ENCODE measurements at places on chromosomes 16 and 17.

- no peak for DNase-seq
Observed at GRCh38 chr17:70205401-70205800, 36.1 kb downstream of the KCNJ2 start.

GRCh38 chr16:69314534-69314933 lies 3.4 kb downstream of the VPS4A start:
- DNase-seq, result no peak

DNA sequence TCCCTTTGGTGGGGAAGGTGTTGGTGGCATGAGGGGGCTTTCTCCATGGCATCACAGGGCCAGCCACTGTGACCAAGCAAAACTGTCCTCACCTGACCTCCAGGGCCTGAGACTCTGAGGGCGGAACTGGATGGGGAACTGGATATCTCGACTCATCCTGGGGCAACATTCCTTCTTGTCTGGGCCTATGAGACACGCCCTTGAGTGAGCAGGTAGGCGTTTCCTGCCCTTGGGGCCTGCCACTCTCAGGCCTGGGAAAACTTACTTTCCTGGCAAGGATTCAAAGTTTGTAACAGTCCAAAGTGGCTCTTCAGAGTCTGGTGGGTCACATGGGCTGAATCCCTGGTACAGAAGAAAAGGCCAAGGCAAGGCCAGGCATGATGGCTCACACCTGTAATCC lies 9.6 kb downstream of the MT1X start:
- peak; percentile 95 for DNase-seq

- DNase-seq, result no peak
Observed at GRCh38 chr16:57072616-57073275, 19.6 kb upstream of the CPNE2 start.

DNA sequence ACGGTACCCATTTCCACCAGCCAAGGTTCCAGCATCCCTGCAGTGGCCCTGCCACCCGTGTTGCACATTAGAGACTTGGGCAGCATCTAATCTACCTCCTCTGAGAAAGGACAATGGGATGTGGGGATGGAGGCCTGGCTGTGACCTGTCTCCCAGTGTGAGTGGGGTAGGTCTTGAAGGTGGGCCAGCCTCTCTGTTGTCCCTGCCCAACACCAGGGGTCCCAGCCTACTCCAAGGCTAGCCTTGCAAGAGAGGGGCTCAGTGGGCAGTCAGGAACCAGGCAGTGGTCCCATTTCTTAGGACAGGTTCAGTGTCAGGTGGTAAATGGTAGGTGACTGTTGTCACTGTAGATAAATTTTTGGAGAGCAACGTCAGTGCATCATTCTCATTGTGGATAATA lies 384.5 kb downstream of the SNX29 start:
- DNase-seq, result no peak

- no peak for DNase-seq
Observed at GRCh38 chr16:89841275-89841674, 13.0 kb downstream of the SPIRE2 start.

- DNase-seq, result no peak
Observed at GRCh38 chr16:84940670-84941551, 70.4 kb downstream of the ZDHHC7 start.

DNA sequence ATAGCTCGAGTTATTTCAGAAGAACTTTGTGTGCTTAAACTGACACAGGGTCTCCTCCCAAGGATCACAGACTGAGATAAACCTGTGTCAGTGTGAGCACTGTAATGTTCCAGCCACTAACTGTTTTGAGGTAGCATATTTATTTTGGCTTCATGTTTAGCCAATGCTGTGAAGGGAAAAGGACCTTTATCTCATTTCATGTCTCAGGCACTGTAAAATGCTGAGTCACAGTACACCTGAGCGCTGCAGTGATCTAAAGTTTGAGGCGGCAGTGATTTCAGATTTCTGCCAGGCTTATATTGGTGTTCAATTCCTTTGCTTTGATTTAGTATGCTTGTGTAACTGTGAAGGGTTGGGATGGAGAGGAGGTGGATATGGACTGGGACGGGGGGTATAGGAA lies 3.1 kb upstream of the DNAJA2 start:
- no peak for DNase-seq

GRCh38 chr17:40171750-40172149 lies 5.5 kb upstream of the RAPGEFL1 start:
- no peak for DNase-seq

GRCh38 chr17:80922580-80923160 lies 69.0 kb upstream of the CHMP6 start:
- no peak for DNase-seq

GRCh38 chr17:65228734-65229620 lies 91.8 kb downstream of the RGS9 start:
- DNase-seq, result peak; percentile 88

GRCh38 chr16:49856672-49857330 lies 889 bp upstream of the ZNF423 start:
- DNase-seq, result peak; percentile 88

- DNase-seq, result no peak
Observed at GRCh38 chr17:8608001-8608400, 22.5 kb downstream of the MYH10 start.

DNA sequence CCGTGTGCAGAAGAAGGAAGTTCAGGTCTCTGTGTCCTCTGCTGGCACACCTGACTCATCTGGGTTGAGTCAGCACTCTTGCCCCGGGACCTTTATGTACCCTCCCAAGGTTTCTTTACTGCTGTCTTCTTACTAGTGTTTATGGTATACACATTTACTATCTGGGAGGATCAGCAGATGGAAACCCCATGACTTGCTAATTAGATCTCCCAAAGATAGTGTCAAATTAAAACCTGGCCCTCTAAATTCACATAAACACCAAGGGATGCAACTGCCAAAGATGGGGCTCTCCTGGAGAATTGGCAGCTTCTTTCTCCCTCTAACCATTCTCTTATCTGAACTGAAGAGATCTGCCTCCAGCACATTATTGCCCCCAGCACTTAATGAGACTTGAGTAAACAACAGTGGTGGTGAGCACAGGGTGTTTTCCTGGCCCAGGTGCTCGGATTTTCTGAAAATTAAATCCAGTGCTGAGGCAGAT lies 718.1 kb upstream of the SOX9 start:
- DNase-seq, result peak; percentile 63

GRCh38 chr17:73639322-73639721 lies 4.9 kb downstream of the SDK2 start:
- peak; percentile 72 for DNase-seq

- DNase-seq, result no peak
Observed at GRCh38 chr16:23082161-23082788, 67.0 kb downstream of the USP31 start.

GRCh38 chr17:9987779-9988585 lies 82.9 kb upstream of the RCVRN start:
- peak; percentile 81 for DNase-seq

DNA sequence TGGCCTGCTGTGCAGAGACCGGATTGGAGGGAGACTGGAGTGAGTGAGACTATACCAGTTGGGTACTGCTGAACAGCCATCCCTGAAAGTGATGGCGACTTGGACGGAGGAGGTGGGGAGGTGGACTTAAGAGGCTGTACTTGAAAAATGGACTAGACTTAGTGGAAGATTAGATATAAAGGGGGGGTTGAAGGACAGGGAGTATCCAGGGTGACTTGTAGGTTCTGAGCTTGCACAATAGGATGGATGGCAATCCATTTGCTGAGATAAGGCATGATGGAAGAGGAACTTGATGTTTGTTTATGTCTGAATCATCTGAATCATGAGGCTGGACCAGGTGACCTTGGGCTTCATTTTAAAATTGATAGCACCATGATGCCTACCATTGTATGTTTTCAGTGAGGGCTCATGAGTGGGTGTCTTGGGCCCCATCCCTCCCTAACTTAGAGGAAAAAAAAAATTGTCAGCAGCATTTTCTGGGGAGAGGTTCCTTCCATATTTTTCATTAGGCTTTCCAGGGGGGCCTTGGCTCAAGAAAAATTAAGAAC lies 41.2 kb downstream of the PRKCA start:
- DNase-seq, result no peak

DNA sequence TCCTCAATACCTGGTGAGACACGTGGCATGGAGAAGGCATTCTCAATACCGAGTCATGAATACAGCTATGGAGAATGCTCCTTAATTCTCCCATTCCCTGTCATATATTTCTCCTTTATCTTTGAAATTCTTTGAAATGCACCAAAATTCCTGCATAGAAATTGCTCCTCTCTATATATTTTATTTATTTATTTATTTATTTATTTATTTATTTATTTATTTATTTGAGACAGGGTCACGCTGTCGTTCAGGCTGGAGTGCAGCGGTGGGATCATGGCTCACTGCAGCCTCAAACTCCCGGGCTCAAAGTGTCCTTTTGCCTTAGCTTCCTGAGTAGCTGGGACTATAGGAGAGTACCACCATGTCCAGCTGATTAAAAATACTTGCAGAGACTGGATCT lies 190.3 kb upstream of the MAF start:
- no peak for DNase-seq

GRCh38 chr17:57235124-57235523 lies 21.2 kb upstream of the MSI2 start:
- DNase-seq, result peak; percentile 30

DNA sequence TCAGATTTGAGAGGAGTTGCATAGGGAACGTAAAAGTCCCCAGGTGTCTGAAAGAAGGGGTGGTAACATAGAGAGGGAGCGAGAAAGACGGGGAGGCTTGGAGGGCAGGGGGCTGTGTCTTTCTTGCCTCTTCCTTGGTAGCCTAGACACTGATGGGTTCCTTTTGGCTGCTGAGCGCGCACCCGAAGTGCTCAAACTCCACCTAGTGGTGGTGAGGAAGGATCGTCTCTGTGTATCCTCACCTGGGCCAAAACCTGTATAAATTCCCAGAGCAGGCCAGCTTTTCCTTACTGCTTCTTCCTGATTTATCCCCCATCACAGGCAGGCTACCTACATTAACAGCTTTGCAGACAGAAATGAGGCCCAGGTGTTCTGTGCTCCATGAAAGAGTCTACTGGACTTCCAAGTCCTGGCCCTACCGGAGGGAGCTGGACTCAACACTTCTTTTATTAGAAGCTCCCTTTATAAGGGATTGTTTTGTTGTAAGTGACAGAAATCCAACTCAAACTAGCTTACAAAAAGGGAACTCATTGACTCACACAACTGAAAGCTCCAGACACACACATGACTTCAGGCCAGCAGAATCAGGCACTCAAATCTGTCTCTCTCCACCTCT lies 5.5 kb upstream of the SLC25A35 start:
- DNase-seq, result peak; percentile 89

DNA sequence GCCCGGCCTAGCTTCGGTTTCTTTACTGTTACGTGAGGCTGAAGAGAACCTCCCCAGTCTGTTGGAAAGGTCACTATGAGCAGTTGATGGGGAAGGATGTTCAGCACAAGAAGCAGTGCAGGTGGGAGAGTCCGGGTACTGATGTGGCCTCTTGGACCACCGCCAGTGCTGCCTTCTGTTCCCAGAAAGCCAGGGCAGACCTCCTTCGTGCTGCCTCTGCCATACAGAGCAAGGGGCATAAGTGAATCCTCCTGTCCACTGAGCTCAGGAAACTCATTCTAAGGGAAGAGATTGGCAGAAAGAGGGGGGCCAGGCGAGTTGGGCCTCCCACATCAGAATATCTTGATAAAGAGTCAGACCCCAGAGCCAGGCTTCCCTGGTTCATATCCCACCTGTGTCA lies 3.7 kb downstream of the PPP4C start:
- DNase-seq, result no peak

GRCh38 chr17:21212826-21213637 lies 929 bp downstream of the TMEM11 start:
- no peak for DNase-seq

- peak; percentile 84 for DNase-seq
Observed at GRCh38 chr17:81241648-81242420, 2.7 kb downstream of the NDUFAF8 start.

DNA sequence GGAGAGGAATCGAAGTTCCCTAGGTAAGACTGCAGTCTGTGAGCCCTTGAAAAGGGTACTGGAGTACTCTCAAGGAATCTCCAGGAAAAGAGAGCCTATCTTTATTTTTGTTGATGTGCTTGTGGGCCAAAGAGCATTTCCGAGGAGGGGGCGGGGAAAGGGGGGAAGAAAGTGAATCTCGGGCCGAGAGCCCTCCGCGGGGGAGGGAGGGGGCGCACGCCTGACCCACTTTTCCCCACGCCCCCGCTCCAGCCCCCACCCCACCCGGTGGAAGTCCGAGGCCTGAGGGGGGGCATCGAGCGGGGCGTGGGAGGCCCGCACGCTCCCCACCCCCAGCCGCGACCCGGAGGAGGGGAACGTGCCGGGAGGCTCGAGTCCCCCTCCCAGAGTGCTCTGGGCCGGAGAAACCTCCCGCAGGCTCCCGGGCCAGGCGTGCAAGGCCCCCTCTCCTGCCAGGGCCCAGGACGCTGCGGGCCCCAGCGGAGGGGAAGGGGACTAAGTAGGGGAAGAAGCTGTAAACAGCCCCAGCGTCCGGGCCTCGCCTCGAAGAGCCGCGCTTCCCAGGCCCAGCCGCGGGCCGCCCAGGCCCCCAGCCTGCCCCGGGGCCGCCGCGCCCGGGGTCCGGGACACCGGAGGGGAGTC lies 444 bp downstream of the HELZ start:
- no peak for DNase-seq

DNA sequence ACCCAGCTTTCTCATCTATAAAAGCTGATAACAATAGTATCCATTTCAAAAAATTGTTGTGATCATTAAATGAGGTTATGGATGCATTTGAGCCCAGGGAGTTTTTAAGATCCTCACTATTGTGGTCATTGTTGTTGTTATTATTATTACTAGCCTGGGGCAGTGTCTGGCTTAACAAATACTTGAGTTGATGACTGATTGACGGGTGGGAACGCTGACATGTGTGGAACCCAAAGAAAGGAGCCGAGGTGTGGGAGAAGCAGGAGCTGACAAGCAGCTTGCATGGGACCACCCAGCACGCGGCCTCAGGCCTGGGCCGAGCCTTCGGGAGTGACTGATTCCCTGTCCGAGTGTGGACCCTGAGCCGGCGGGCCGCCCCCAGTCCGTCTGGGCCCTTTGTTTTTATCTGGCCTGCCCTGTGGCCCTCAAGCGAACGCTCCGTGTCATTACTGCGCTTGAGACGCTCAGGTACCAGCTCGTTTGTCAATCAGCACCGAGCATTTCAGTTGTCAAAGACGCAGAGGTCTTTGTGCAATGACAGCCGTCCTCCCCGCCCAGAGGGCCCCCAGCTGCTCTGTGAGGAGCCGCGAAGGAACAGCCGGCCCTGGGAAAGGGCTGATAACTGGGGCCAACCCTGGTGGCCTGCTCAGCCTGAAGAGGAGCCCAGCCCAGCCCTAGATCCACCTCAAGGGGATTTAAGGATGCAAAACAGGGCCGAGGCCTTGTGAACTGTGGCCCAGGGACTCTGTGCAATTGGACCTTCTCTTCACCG lies 132.9 kb upstream of the FOXF1 start:
- DNase-seq, result no peak

- peak; percentile 51 for DNase-seq
Observed at GRCh38 chr17:76538941-76539570, 788 bp upstream of the PRCD start.

GRCh38 chr16:67114793-67115192 lies 5.1 kb downstream of the PHAF1 start:
- no peak for DNase-seq

GRCh38 chr17:75843577-75844529 lies at the start of gene UNC13D:
Gene UNC13D, minus strand, starts transcription at chr17:75844404. Its CDS starts 67 bp downstream, at chr17:75844337.
- DNase-seq, result peak; percentile 69

- DNase-seq, result peak; percentile 46
Observed at GRCh38 chr16:67517661-67518423, 10.8 kb upstream of the RIPOR1 start.

- no peak for DNase-seq
Observed at GRCh38 chr17:76920364-76921139, 52.3 kb downstream of the MGAT5B start.

- no peak for DNase-seq
Observed at GRCh38 chr17:79083191-79083971, 8.8 kb downstream of the ENGASE start.

GRCh38 chr17:19641687-19642372 lies 6.7 kb upstream of the ALDH3A2 start:
- no peak for DNase-seq
